ENCODE measurements at places on chromosomes 5 and 9. TPM values are rescaled to one million over a fixed set of nuclear protein-coding genes. Genes with fewer than 3 reads are reported as not detected.

The PRDM9 gene
- total RNA-seq = not detected

GRCh38 chr9:33799928-33800704 is 4.8 kb downstream of the PRSS3 start:
- no peak for DNase-seq
- no peaks in the 10 kb centered on the region for H3K36me3 ChIP-seq
- no peak overlapping the region for H3K27ac ChIP-seq
- no peaks in the 10 kb centered on the region for H3K4me1 ChIP-seq
- H3K4me3 ChIP-seq = no peak overlapping the region
- H3K27me3 ChIP-seq = no peaks in the 10 kb centered on the region

DNA sequence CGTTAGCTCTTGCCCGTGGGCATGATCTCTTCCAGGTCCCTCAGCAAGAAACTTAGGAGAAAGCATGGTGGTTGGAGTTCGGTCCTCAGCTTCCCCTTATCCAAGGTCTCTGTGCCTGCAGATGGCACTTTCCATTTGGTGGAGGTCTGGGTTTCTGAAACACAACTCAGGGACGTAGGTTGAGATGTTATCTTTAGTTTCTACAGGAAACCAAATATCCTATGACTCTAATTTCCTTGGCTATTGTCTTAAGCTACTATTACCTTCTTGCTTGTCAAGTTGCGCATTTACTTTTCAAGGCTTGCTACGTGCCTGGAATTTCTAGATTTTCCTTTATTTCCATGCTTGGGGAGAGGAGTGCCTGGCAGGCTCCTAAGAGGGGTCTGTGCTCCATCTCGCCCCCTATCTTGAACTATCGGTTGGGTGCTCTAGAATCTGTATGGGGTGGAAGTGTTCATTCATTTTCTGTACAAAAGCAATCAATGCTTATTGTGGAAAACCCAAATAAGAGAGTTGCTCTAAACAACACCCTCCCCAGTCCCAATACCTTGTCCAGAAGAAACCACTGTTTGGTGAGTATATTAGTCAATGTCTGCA is 32.9 kb upstream of the KCNIP1 start:
- no peaks in the 10 kb centered on the region for H3K4me1 ChIP-seq
- no peak overlapping the region for H3K4me3 ChIP-seq
- no peak overlapping the region for H3K27ac ChIP-seq
- no peaks in the 10 kb centered on the region for H3K36me3 ChIP-seq
- DNase-seq = no peak

The KLF9 gene
- total RNA-seq = 143 TPM

- no peaks in the 10 kb centered on the region for H3K27me3 ChIP-seq
- no peak overlapping the region for H3K27ac ChIP-seq
- H3K4me1 ChIP-seq = peaks cover 51% of the 10 kb centered on the region
- H3K4me3 ChIP-seq = no peak overlapping the region
These were observed 60.4 kb downstream of the EHMT1 start for GRCh38 chr9:137679249-137679648.

- no peaks in the 10 kb centered on the region for H3K36me3 ChIP-seq
- no peak for DNase-seq
- H3K4me3 ChIP-seq = no peak overlapping the region
These were observed 90.0 kb upstream of the RORB start for GRCh38 chr9:74407166-74407565.

The KIF3A gene
- total RNA-seq = 7.5 TPM

- peak; percentile 77 for DNase-seq
- H3K27me3 ChIP-seq = no peaks in the 10 kb centered on the region
- no peaks in the 10 kb centered on the region for H3K4me1 ChIP-seq
- no peak overlapping the region for H3K27ac ChIP-seq
These were observed 198.5 kb downstream of the CACNA1B start for GRCh38 chr9:138075961-138076649.

- no peak overlapping the region for H3K4me3 ChIP-seq
- no peaks in the 10 kb centered on the region for H3K4me1 ChIP-seq
- H3K27me3 ChIP-seq = no peaks in the 10 kb centered on the region
- no peak overlapping the region for H3K27ac ChIP-seq
These were observed 319.3 kb upstream of the CHD1 start for GRCh38 chr5:99248066-99248465.

DNA sequence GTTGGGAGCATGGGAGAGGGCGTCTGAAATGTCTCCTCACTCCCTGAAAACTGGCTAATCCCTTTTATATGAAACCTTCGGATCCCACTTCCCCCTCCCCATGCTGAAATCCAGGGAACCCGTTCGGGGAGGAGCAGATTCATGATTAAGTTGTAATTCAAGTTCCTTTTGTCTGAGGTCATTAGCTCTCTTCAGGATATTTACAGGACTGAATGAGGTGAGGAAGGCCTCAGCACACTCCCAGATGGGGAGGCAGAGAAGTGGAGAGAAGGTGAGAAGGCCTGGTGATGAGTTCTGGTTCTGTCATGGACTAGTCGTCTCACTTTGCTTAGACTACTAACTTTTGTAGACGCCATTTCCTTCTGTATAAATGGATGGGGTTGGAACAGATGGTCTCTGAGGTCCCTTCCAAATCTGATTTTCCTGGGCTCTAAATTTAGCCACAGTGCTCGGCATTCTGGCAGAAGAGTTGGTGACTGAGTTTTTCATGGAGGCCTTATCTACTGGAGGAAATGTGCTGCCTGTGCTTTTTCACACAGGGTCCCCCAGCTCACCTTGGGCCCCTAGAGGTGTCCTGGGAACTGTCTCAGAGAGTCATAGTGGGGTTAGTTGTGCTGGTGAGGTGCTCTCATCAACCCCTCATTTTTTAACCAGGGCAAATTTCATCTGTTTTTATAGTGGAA is 62.3 kb downstream of the PRDM6 start:
- DNase-seq = no peak
- H3K4me3 ChIP-seq = no peak overlapping the region
- H3K27me3 ChIP-seq = no peaks in the 10 kb centered on the region
- H3K36me3 ChIP-seq = no peaks in the 10 kb centered on the region

The NUTM2G gene
- total RNA-seq = not detected

GRCh38 chr9:127140181-127140580 is 17.7 kb upstream of the ANGPTL2 start:
- no peak overlapping the region for H3K27ac ChIP-seq
- no peaks in the 10 kb centered on the region for H3K36me3 ChIP-seq
- H3K4me1 ChIP-seq = peaks cover 17% of the 10 kb centered on the region

GRCh38 chr5:132293066-132293991 is 865 bp upstream of the SLC22A4 start:
- peak overlapping the region; percentile 70 for H3K4me3 ChIP-seq
- no peaks in the 10 kb centered on the region for H3K36me3 ChIP-seq
- peak overlapping the region; percentile 97 for H3K27ac ChIP-seq
- H3K4me1 ChIP-seq = peaks cover 21% of the 10 kb centered on the region
- peak; percentile 97 for DNase-seq

The ZNF354B gene
- total RNA-seq = 18.8 TPM

DNA sequence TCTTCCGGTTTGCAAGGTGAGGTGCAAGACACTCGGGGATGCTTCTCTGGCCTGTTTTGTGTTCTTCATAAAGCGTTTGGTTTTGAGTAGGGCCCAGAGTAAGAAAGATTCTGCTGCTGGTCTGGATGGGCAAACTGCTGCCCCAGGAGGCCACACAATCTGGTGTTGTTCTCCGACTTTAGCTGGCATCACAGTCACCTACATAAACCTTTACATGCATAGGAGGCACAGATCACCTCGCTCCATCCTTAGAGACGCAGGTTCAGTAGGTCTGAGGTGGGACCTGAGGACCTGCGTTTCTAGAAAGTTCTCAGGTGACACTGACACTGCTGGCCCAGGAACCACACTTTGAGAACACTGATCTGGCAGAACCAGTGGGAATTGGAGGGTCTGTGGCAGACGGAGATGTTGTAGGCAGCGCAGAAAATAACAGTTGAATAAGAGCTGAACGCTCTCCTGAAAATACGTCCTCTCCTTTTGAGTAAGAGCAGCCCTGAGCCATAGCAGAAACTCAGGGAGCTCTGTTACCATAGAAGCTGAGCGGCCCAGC is 3.9 kb upstream of the SLC6A3 start:
- H3K27me3 ChIP-seq = peaks cover 23% of the 10 kb centered on the region
- DNase-seq = no peak
- peaks cover 10% of the 10 kb centered on the region for H3K4me1 ChIP-seq
- H3K27ac ChIP-seq = no peak overlapping the region
- H3K4me3 ChIP-seq = no peak overlapping the region

GRCh38 chr9:130779153-130779855 is 55.8 kb upstream of the ABL1 start:
- DNase-seq = no peak
- peak overlapping the region; percentile 92 for H3K27ac ChIP-seq
- H3K4me1 ChIP-seq = peaks cover 67% of the 10 kb centered on the region
- no peaks in the 10 kb centered on the region for H3K27me3 ChIP-seq
- H3K4me3 ChIP-seq = no peak overlapping the region
- no peaks in the 10 kb centered on the region for H3K36me3 ChIP-seq

The GFI1B gene
- not detected for total RNA-seq
